NCI-H2081 treated with DMSO at 0.1 percent for 48 hours (cell line): ENCODE measurements at places on chromosomes 6 and 20.

DNA sequence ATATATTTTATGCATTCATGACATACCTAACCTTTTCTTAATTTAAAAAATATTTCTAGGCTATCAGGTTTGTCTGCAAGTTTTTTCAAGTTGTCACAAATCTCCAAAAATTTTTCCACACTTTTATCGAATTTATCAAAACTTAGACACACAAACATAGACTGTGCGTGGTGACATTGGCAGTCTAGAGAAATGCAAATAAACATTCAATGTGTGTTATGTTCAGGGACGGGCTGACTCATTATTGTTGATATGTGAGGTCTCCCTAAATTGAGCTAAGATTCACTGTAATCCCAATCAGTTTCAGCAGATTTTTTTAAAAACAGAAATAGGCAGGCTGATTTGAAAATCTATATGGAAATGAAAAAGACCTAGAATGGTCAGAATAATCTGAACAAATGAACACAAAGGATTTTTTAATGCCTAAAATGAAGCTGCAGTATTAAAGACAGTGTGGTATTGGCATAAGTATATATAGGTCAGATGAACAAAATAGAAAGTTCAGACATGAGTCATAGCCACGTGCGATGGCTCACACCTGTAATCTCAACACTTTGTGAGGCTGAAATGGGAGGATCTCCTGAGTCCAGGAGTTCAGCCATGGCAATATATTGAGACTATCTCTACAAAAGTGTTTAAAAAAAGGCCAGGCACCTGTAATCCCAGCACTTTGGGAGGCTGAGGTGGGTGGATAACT, 19.2 kb downstream of the BLTP3A start:
- no peak for DNase-seq

DNA sequence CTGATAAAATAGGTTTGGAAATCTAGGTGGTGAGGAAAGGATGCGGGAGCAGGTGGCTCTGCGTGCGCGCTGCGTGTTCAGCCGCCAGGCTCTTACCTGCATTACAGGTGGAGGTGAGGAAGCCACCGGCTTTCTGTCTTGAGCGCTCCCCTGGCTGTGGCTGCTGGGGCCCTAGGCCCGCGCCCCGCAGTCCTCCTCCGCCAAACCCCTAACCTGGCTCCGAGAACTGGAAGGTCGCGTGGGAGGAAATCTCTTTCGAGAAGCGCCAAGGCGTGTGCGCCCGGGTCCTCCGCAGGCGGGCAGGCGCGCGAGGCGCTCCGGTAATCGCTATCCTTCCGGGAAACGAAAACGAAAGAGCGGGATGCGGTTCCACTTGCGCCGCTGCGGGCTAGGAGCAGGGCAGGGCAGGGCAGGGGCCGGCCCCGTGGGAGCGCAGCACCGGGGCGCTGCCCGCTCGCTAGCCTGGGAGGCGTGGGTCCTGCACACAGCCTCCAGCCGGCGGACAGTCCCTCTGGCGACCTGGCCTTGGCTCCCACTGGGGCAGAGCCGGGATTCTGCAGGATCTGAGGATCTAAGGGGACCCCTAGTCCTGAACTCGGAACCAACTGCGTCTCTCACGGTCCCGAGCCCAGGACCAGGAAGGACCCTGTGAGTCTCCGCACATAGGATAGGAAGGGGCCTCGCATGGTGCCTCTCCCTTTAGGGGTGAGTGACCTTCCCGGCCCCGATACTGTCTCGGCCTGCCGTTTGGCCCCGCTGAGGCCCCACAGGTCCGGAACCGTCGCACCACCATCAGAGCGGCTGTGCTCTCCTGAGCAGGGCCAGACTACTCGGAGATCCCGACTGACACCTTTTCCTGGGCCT, at the start of gene ETV7:
TSS of gene ETV7 (minus strand) at position 230 of the 864 bp plus-strand sequence. CDS start at position 102, 128 bp downstream.
- DNase-seq = no peak

DNA sequence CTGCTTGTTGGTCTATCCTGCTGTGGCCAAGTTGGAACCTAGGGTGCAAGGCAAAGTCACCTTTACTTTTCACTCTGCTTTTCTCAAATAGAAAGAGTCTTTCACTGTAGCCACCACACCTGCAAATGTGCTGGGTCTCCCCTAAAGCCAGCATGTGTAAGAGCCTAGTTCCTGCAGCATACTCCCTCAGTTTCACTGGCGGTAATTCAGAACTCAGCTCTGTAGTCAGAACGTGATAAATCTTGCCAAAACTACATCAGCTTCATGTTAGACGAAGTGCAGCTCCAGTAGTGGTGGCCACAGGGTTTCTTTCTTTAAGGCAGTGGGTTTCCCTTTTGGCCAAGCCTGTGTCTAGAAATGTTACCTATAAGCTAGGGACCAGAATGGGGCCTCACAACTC, 72.0 kb upstream of the HMGCLL1 start:
- DNase-seq = no peak

DNA sequence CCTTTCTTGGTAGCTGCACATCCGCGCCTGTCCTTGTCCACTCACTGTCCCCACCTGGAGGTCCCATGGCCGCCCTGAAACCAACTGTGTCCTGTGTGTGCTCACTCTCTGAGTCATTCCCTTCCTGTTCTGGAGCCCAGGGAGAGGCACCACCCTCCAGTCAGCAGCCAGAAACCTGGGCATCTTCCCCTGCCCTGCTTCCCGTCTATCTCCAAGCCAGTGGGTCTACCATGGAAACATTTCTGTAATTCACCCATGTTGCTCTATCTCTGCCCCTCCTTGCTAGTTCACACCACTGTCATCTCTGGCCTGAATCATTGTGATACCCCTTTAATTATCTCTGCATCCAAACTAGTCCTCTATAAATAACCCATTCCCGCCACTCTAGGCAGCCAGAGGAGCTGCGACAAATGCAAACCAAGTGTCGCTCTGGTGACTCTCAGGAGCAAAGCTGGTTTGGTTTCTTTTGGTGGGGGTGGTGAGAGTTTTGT, 28.8 kb upstream of the SYNJ2 start:
- DNase-seq = no peak

- DNase-seq = no peak
Observed at GRCh38 chr20:35953387-35954199, 709 bp downstream of the SCAND1 start.

DNA sequence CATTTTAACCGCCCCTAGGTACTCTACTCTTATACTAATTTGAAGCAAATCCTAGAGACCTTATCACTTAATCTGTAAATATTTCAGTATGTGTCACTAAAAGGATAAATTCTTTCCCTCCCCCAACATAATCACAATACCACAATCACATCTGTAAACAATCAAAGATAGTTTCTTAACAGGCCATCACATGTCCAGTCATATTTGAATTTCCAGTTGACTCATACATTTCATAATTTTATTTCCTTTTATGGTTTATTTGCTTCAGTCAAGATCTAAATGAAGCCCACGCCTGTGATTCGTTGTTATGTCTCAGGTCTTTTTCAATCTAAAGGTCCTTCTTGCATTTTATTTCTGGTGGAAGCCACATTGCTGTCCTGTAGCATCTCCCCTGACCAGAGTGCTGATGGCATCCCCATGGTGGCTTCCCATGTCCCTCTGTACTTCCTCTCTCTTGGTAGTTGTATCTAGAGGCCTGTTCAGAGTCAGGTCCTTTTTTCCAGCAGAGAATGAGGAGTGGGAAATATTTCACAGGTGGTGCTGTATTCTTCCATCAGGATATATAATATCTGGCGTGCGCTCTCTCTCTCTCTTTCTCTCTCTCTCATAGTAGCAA, 128.6 kb upstream of the SLC22A23 start:
- no peak for DNase-seq

DNA sequence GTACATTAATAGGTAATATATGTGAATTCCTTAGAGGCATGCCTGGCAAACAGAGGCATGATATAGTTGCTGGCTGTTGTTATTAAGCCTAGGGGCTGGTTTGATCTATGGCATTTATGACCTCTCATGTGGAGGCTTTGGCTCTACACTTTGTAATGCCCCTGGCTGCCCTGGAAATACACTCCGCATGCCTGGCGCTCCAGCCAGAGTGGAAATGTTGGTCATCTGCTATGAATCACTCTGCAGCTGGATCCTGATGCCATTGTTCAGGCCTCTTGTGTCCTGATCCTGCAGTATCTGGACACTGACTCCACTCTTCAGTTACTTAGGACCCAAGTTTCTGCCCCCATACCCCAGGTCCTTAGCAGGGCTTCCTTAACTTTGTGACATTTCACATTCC, 200.5 kb upstream of the PCSK2 start:
- no peak for DNase-seq
